ENCODE measurements at places on chromosomes 6 and 20.
A peak's percentile ranks its signal among the peaks of the same experiment; 100 is the strongest.

GRCh38 chr20:40293740-40294139, 395.3 kb downstream of the MAFB start:
- DNase-seq = no peak

DNA sequence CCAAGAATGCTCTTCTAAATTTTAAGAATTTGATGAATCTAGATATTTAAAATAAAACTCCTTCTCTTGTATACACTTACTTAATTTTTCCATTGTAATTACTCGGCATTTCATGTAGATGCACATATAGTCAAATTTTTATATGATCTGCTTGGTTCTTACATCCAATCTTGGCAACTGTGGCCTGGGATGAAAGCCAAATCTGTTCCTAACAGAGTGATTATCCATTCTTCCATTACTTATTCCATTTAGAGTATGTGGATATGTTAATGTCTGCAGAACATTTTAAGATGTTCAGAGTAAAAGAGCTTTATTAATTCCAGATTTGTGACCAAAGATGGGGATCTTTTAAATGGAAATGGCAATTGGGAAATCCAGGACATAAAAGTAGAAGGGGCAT, 144.1 kb upstream of the PDE7B start:
- DNase-seq = no peak

DNA sequence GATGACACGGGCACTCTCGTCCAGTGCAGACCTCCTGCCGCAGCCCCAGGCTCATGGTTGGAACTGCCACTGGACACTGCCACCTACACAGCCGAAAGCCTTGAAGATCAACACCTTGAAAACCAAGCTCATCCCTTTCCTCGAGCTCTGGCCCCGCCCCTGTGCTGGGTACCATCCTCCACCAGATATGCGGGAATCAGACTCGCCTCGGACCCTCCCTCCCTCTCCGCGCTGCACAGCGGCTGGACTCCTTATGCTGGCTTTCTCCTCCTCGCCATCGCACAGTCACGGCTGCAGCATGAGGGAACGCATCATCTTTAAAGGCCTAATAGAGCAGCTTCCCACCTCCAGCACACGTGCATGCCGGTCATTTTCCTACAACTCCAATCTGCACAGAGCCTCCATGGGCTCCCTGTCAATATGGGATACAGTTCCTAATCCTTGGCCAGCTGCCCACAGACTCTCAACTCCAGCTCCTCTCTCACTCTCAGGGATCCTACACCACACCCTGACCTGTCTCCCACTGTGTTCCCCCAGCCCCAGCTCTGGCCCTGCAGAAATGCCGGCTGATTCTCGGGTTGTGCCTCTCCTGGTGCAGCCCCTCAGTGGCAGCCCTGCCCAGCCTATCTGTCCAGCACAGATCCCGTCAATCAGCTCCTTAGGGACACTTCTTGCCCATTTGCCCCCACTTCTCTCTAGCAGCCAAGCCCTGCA, 23.2 kb downstream of the TXNDC5 start:
- DNase-seq = no peak

- DNase-seq = no peak
These were observed 150.2 kb upstream of the RNF217 start for GRCh38 chr6:124812067-124812466.

GRCh38 chr6:5855787-5856470, 150.8 kb downstream of the NRN1 start:
- DNase-seq = no peak

DNA sequence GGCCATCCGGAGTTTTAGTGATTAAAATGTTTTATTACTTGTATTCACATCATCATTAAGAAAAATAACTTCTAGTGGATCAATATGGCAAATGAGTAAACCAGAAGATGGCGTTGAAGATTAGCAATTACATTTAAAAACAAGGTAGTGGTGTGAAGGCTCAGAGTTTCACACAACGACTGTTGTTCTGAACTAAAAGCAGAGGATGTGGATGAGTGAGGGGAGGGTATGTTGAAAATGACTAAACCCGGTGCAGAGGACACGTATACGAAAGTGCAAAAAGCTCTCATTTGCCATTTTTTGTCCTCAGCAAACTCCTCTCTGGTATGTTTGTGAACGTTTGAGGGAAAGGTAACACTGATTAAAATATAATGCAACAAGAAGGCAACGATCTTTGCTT, 1.9 kb upstream of the IRF4 start:
- DNase-seq = no peak

DNA sequence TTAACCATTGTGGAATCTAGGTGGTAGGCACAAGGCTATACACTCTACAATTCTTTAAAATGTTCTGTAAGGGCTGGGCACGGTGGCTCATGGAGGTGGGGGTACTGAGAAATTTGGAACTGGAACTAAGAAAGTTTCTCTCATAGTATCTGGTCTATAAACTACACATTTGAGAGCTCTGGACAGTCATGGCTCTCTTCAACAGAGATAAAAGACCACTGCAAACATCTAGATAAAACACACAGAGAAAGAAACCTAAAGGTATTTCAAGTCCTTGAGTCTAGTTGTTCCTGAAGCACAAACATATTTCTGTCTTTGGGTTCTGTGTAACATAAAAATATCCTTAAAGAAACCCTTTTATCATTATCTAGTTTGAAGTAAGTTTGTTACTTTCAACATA, 35.2 kb downstream of the ILRUN start:
- DNase-seq = no peak

GRCh38 chr6:170067923-170068360, 222.9 kb downstream of the DLL1 start:
- no peak for DNase-seq

- no peak for DNase-seq
These were observed 24.0 kb downstream of the SNX3 start for GRCh38 chr6:108236791-108237190.

- no peak for DNase-seq
These were observed 202.1 kb upstream of the RUNX2 start for GRCh38 chr6:45126033-45126432.

- no peak for DNase-seq
These were observed 395.8 kb upstream of the CNR1 start for GRCh38 chr6:88561954-88562315.

GRCh38 chr6:157267654-157268053, 55.7 kb downstream of the TMEM242 start:
- no peak for DNase-seq

GRCh38 chr6:49855221-49855620, 11.1 kb downstream of the CRISP1 start:
- DNase-seq = no peak

DNA sequence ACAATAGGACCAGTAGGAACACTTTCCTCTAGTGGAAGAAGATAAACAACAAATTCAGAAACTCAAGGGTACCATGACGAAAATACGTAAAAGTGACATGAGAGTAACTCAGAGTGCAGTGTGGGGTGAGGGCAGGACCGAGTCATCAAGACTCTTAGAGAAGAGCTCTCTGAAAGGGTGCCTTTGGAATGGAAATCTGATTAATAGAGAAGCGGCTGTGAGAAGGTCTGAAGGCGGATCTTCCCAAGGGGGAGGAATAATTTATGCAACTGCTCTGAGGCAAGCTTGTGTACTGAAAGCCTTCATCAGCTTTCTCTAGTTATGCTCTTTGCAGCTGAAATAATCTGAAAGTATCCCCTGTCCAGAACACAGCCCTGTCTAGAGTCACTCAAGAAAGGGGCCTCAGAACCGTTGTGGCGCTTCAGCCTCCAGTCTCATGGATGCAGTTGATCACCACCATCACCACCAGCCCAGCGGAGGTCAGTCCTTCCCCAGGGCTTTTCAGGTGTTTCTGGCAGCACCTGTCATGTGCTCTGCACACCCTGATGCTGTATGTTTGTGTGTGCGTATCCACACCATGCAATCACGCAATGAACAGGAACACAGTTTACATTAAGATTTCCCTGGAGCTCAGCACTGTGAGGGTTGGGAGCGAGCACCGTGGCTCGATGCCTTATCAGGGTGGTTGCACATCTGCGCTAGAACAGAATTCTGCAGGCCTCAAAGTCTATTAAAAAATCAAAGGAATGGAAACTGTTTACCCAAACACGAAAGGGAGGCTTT, 396.5 kb downstream of the SMOC2 start:
- no peak for DNase-seq

DNA sequence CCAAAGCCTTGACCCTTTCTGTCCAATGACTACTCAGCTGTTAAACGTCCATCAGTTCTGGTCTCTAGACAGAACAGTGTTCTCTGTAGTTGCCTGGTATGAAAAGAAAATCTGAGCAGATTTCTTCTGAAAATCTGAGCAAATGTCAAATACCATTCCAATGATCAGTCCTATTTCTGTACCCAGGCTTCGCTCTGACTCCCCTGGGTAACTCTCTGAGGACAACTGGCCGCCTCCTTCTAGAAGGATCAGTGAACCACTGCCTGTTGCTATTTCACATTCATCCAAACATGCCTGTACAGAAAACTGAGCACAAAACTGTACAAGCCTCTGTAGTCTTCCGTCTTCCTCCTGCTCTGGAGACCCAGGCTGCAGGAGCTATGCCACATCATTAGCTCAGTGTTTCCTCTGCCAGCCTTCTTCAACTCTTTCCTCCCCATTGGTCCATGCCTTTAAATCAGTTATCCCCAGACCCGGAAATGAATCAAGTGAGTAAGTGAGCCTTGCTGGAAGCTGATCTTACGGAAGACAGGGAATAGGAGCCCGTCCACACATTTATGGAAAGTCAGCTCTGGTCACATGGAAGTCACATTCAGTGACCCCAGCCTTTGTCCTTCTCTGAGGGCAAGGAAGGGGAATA, 63.3 kb downstream of the DAAM2 start:
- DNase-seq = no peak

GRCh38 chr6:168515376-168515775, 74.4 kb downstream of the SMOC2 start:
- DNase-seq = no peak

DNA sequence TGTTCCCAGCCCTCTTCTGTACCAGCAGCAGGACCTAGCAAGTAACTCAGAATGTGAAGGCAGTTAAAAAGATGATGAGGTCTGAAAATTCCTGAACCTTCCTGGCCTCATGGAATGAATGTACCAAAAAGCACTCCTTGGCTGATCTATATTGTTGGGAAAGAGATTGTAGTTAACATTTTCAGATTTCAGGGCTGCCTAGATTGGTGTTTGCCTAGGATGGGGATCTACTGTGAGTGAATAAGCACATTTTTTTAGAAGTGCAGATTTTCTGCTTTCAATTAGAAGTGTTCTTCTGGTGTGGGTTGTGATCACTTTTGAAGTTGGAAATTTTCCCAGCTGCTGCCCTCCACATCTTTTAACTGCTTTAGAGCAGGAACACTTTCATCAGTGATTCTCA, 6.2 kb downstream of the MYLIP start:
- no peak for DNase-seq

- peak; percentile 46 for DNase-seq
These were observed 796 bp downstream of the SENP6 start for GRCh38 chr6:75602246-75603105.

GRCh38 chr6:29763491-29764289, 40.5 kb downstream of the HLA-F start:
- DNase-seq = no peak

GRCh38 chr6:68975064-68975463, 340.0 kb downstream of the ADGRB3 start:
- no peak for DNase-seq

DNA sequence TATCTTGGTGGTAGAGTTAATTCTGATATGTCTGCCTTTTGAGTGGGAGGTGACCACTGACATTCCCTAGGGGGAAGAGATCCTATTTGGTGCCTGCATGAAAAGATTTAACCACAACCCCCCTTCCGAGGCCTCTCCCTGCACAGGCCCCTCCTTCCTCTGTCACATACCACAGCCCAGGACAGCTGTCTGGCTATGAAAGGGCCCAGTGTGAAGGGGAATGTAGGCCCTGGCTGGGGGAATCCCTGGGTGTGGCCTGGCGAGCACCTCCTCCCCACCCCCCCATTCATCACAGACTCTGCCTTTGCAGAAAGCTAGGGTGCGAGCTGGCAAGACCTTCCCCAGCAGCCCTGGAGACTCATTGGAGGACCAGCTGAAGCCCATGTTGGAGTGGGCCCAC, 27.4 kb upstream of the MAPRE1 start:
- DNase-seq = no peak

DNA sequence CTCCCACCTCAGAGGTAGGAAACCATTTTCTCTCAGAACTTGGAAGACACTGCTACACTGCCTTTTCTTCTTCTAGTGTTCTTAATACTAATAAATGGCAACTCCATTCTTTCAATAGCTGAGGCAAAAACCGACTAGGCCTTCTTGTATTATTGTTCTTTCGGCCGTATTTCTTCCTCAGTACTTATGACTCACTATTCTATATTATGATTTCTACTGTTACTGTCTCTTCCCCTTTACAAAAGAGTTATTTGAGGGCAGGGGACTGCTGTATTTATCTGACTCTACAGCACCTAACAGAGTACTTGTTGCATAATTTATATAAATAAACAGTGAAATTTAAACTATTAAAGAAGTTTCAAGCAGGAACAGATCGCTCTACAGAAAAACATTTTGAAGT, 3.1 kb downstream of the DNAAF9 start:
- no peak for DNase-seq

- no peak for DNase-seq
These were observed 103.1 kb downstream of the HIVEP2 start for GRCh38 chr6:142841915-142842314.

GRCh38 chr20:36506253-36506652, 35.1 kb upstream of the MYL9 start:
- DNase-seq = no peak

DNA sequence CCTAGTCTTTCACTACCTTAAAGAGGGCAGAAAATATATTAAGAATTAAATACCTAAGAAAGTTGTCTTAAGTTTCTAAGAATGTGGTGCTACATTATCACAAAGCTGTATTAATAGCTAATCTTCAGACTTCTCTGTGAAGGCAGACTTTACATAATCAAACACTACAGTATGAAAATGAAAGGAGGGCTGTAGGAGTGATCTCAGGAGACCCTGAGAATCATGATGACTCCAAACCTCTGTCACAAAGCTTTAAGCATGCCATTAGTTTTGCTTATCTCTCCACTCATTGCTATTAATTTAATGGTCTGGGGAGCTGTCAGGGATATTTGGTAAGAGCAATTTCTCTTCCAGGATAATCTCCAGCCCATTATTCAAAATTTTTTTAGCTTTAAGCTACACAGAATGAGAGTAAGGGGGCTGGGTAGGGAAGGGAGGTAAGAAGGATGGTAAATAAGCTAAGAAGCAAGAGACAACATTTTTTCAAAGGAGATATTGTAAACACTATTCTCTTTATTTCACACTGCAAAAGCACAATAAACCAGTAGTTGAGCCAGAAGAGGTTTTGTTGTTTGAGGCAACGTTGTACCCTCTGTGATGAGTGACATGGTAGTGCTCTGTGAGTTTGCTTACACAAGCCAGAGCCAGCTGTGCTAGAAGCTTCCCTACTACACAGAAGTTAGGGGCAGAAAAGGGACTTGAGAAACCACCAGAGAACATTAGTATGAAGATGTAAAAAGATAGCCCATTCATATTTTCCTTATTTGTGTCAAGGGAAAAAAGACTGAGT, 258.8 kb downstream of the GMDS start:
- DNase-seq = no peak

- DNase-seq = no peak
These were observed 1.8 kb downstream of the GJA1 start for GRCh38 chr6:121436960-121437850.
